Mesendoderm (in vitro differentiated cells): ENCODE measurements at places on chromosomes 3 and 15.

- no peak overlapping the region for H3K27ac ChIP-seq
- H3K36me3 ChIP-seq, result no peaks in the 10 kb centered on the region
- DNase-seq, result no peak
- H3K4me1 ChIP-seq, result no peaks in the 10 kb centered on the region
- H3K4me3 ChIP-seq, result no peak overlapping the region
- no peaks in the 10 kb centered on the region for H3K27me3 ChIP-seq
These were observed 4.7 kb upstream of the KPNA4 start for GRCh38 chr3:160569894-160570652.

DNA sequence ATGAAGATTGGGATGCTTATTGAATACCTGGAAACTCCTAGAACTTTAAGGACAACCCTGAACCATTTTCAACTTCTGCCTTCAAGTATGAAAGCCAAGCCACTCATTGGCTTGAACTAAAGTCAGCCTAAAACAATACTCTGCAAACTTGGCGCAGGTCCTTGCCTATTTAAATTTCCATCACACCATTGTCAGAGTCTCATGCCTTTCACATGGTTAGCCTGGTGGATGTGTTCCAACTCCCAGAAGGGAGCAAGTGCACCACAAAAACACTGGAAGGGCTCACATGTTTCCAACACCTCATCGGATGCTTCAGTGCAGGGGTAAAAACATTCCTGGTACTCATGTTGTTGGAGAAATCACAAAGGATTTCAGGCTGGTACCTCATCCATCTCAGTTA is 511.6 kb upstream of the MDFIC2 start:
- no peaks in the 10 kb centered on the region for H3K36me3 ChIP-seq
- no peaks in the 10 kb centered on the region for H3K27me3 ChIP-seq
- no peak overlapping the region for H3K27ac ChIP-seq

DNA sequence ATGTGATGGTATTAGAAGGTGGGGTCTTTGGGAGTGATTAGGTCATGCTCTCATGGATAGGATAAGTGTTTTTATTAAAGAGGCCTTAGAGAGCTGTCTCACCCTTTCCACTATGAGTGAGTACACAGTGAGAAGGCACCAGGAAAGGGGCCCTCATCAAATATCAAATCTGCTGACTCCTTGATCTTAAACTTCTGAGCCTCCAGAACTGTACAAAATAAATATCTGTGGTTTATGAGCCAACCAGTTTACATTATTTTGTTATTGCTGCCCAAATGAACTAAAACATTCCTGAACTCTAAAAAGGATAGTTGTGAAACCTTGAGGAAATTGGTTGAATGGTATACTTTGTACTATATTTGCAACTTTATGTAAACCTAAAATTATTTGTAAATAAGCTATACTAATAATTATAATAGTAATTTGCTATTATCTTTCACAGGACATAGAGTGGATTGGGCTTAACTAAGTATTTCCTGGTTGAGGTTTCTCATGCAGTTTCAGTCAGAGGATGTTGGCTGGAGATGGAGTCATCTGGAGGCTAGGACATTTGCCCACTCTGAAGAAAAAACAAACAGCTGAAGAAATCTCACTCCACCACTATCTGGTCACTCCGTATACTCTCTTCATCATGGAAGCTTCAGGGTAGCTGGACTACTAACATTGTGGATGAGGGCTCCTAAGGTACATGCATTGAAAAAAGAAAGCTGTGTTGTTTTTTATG is 1068.6 kb upstream of the CADM2 start:
- no peaks in the 10 kb centered on the region for H3K36me3 ChIP-seq
- no peaks in the 10 kb centered on the region for H3K27me3 ChIP-seq
- H3K4me3 ChIP-seq, result no peak overlapping the region
- H3K27ac ChIP-seq, result no peak overlapping the region

GRCh38 chr15:65655026-65655425 is 33.3 kb downstream of the SLC24A1 start:
- no peaks in the 10 kb centered on the region for H3K4me1 ChIP-seq
- peak; percentile 18 for DNase-seq
- no peak overlapping the region for H3K4me3 ChIP-seq
- H3K27ac ChIP-seq, result no peak overlapping the region

DNA sequence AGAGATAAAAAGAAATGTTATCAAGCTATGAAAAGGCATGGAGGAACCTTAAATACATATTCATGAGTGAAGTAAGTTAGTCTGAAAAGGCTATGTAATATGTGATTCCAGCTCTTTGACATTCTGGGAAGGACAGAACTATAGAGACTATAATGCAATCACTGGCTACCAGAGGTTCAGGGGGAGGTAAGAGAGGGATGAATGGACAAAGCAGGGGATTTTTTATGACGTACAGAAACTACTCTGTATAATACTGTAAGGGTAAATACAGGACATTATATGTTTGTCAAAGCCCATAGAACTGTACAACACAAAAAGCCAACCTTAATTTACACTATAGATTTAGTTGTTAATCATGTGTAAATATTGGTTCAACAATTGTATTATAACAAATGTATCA is 46.1 kb downstream of the MCTP2 start:
- no peak for DNase-seq
- H3K27me3 ChIP-seq, result no peaks in the 10 kb centered on the region
- H3K4me3 ChIP-seq, result no peak overlapping the region
- no peaks in the 10 kb centered on the region for H3K4me1 ChIP-seq
- no peaks in the 10 kb centered on the region for H3K36me3 ChIP-seq

- no peaks in the 10 kb centered on the region for H3K4me1 ChIP-seq
- H3K27me3 ChIP-seq, result peaks cover 2% of the 10 kb centered on the region
- no peaks in the 10 kb centered on the region for H3K36me3 ChIP-seq
- no peak within 1 kb of the TSS for H3K27ac ChIP-seq
- H3K4me3 ChIP-seq, result peak within 1 kb of the TSS; percentile 48
- DNase-seq, result peak; percentile 90
These were observed at the start of gene MCTP2 for GRCh38 chr15:94230883-94231722. Gene MCTP2 (plus strand): TSS chr15:94231561. CDS start chr15:94298266, 66,705 bp downstream.

- H3K4me3 ChIP-seq, result no peak overlapping the region
- H3K27ac ChIP-seq, result no peak overlapping the region
- H3K36me3 ChIP-seq, result no peaks in the 10 kb centered on the region
- H3K4me1 ChIP-seq, result no peaks in the 10 kb centered on the region
These were observed 144.5 kb upstream of the BCL6 start for GRCh38 chr3:187889601-187890404.

DNA sequence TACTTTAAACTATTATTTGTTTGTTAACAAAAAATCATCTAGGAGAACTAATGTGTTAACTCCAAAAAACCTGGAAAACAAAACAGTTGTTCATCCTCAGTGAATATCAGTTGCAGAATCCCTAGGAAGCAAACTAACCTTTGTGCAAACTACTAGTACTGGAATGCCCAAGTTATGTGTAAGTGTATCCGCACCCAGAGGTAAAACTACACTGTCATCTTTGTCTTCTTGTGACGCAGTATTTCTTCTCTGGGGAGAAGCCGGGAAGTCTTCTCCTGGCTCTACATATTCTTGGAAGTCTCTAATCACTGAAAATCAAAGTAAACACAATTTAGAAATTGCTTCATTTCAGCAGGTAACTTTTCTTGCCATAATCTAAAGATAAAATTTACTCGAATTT is 29.8 kb downstream of the DYNC1LI1 start:
- no peak overlapping the region for H3K4me3 ChIP-seq
- H3K36me3 ChIP-seq, result no peaks in the 10 kb centered on the region
- DNase-seq, result no peak
- no peak overlapping the region for H3K27ac ChIP-seq

DNA sequence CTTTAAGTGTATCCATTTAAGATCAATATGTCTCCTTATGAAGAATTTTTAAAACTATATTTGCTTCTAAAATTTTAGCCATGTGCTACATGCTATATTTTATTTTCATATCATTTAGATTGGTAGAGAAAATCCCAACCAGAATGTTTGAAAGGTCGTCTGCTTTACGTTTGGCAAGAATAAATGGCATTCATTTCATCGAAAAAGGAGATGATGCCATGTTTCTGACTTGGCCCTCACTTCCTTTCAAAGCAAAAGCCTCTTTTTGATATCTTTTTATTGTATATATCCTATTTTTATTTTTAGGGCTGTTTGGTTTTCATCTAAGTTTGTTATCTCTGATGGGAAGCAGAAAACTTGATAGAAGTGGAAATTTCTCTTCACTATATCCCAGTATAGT is 176.2 kb downstream of the PLCL2 start:
- no peak overlapping the region for H3K27ac ChIP-seq
- DNase-seq, result no peak
- H3K4me3 ChIP-seq, result no peak overlapping the region
- no peaks in the 10 kb centered on the region for H3K27me3 ChIP-seq
- no peaks in the 10 kb centered on the region for H3K4me1 ChIP-seq
